Hematopoietic multipotent progenitor cell (in vitro differentiated cells): ENCODE measurements at places on chromosomes 13 and 19.
A peak's percentile ranks its signal among the peaks of the same experiment; 100 is the strongest.

- DNase-seq: no peak
These were observed 693 bp downstream of the XPO4 start for GRCh38 chr13:20901668-20902437.

- no peak for DNase-seq
These were observed 5.4 kb upstream of the CAMSAP3 start for GRCh38 chr19:7590256-7590655.

DNA sequence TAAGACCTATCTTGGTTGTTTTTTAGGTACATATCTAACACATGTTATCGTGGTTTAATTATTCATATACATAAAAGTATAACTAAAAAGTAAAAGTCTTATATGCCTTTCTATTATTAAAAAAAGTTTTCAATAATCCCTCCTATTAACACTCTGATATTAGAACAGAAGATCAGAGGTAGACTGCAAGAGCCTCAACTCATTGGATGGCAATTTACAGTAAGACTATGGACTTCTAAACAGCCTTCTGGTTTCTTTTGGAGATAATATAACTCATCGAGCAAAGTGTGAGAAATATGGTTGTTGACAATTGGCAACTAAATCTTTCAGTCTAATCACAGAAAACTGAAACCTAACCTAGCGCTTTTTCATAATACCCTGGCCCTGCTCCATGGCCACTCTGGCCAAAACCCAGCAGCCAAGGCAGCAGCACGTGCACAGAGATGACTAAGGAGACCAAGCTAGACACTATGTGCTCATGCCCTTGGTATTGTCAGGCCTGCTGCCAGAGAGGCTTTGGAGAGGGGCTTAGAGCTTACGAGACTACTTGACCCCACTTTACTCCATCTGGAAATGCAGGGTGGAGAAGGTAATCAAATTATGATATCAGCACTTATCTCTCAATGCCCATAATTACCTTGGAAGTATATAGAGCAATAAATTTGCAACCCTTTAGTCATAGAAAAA lies 40.6 kb upstream of the EEF1AKMT1 start:
- no peak for DNase-seq

DNA sequence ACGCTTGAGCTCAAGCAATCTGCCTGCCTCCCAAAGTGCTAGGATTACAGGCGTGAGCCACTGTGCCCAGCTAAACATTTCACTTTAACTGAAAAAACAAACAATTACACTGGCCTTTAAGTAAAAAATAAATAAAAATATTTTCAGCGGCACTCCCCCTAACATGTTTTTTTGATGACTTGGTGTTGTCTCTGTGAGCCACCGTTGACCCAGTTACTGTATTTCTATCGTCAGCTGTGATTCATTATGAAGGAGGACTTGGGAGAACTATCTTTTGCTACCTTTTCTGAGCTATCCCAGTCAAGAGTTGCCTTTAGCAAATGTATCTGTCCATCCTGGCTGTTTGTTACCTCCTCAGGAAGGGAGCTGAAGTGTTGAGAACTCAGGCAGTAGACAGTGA lies 18.5 kb upstream of the C19orf33 start:
- DNase-seq: no peak

- DNase-seq: no peak
These were observed 12.9 kb downstream of the OR7C2 start for GRCh38 chr19:14954071-14954655.

DNA sequence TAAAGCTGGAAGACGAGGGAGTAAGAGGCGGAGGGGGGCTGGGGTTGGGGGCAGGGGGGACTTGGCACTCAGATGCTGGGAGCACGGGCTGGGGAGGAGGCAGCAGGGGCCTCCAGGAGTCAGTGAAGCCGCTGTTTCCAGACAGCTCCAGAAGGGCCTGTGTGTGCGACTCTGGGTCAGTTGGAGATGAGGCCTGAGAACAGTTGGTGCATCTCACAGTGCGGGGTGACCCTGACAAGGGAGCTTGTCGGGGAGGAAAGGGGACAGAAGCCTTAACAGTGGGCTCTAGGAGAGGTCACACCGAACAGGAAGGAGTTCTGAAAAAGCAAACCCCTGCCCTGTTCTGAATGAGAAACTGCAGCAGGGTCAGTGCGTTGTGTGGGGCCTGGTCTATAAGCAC lies 11.2 kb downstream of the NAXD start:
- no peak for DNase-seq

GRCh38 chr19:6424195-6424938 lies at the start of gene KHSRP:
KHSRP (minus strand) TSS chr19:6424811; CDS start chr19:6424701, 110 bp downstream.
- DNase-seq: no peak

DNA sequence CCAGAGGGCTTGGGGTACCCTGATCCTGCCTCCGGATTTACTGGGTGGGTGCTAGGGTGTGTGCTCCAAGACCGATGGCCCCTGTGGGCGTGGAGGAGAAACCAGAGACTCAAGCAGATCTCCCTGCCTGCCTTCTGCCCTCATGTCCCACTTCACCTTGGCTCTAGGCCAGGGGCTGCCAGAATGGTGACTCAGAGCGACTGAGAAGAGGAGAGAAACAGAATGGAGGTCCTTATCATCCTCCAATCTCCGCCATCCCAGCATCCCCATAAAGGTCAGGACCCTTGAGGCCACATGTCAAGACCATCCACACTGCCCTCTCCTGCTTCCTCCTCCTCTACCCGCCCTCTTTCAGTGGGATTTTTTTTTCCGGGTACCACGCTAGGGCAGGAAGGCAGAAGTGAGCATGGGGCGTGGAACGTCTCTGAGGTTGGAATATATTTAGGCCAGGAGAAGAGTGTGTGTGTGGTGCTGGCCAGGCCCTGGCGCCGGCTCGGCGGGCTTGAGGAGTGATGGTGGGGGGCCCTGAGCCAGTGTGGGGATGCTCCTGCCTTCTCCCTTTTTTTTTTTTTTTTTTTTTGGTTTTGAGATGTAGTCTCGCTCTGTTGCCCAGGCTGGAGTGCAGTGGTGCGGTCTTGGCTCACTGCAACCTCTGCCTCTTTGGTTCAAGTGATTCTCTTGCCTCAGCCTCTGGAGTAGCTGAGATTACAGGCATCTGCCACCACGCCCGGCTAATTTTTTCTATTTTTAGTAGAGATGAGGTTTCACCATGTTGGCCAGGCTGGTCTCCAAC lies 22.3 kb downstream of the IER2 start:
- peak; percentile 90 for DNase-seq

DNA sequence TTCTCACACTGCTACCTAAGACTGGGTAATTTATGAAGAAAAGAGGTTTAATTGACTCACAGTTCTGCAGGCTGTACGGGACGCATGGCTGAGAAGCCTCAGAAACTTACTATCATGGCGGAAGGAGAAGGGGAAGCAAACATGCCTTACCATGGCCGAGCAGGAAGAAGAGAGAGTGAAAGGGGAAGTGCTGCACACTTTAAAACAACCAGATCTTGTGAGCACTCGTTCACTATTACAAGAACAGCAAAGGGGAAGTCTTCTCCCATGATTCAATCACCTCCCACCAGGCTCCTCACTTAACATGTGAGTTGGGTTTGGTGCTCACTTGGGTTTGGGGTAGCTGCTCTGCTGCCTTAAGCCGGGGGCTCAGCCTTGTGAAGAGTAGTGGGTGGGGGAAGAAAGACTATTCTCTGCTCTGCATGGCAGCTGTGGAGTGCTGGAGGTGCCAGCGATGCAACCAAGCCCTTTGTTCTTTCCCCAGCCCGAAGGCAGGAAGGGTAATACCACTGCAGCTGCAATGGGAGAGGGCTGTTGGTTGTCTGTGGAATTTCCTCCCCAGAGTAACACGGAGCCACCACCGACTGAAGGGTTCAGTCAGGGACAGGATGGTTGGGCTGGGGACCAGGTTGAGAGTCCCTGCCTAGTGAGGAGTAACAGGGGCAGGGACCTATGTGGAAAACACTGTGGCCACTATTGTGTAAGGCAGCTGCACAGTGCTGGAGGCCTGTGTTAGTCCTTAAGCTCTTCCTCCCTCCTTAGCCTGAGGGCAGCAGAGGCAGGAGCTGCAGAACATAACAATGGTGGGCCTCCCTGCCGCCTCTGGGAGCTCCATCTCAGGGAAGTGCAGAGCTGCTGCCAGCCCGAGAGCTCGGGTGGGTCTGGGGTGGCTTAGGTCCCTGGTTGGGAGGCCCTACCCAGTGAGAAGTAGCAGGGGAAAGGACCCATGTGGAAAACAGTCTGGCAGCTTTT lies 1262.5 kb downstream of the EFNB2 start:
- no peak for DNase-seq

GRCh38 chr19:8935460-8935859 lies 74.7 kb downstream of the MUC16 start:
- DNase-seq: no peak

DNA sequence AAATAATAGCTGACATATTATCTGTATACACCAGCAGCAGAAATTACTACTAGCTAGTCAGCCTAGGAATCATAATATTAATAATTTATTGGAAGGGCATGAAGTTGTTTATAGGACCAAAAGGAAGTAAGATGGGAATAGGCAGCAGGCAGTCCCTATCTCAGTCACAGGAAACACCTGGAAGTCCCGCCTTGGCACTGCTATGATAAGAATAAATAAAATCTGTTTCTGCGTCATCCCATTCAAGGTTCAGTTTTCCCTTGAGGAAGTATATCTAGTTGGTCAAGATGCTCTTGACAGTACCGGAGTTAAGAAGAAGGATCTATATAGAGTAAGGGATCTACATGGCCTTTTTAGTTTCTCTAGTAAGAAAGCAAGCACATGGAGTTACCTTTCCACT lies 830.8 kb downstream of the DIAPH3 start:
- DNase-seq: no peak

- DNase-seq: no peak
These were observed 40.9 kb downstream of the GJA3 start for GRCh38 chr13:20119960-20120359.

- DNase-seq: no peak
These were observed 2.0 kb downstream of the CAMSAP3 start for GRCh38 chr19:7597689-7598088.

- no peak for DNase-seq
These were observed 148.0 kb downstream of the SIPA1L3 start for GRCh38 chr19:38055010-38055409.

- no peak for DNase-seq
These were observed 31.8 kb upstream of the EIF3G start for GRCh38 chr19:10151521-10151920.

DNA sequence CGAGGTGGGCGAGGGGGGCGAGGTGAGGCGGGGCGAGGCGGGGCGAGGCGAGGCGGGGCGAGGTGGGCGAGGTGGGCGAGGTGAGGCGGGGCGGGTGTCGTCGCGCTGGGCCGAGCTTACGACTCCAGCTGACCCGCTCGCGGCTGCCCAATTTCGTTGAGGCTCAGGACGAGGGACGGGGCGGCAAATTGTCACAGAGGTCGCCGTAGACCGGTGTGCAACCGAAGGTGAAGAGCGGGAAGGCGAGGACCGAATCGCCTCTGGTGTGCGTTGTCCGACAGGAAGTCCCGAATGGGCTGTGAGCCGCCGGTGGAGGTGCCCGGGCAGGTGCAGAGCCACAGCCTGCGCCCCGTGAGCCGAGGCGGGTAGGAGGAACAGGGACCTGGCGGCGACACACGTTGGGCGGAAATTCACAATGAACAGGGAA lies at the start of gene LACC1:
TSS of gene LACC1 (plus strand) at position 150 of the 427 bp plus-strand sequence. CDS start 1,082 bp downstream, outside the sequence.
- DNase-seq: peak; percentile 31

DNA sequence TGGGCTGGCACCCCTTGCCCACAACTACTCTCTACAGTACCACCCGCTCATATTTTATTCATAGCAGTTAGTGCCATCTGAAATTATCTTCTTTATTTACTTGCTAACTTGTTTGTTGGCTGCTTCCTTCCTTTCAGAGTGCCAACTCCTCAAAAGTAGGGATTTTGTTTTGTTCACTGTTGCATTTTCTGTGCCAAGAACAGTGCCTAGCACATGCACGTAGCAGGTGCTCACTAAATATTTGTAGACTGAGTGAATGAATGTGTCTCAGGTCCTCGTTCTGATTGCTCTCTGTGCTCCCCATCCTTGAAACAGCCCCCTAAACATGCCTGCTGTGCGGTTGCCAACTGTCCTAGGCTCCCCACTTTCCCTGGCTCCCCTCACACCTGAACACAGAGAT lies 1.5 kb downstream of the GIPC1 start:
- no peak for DNase-seq

DNA sequence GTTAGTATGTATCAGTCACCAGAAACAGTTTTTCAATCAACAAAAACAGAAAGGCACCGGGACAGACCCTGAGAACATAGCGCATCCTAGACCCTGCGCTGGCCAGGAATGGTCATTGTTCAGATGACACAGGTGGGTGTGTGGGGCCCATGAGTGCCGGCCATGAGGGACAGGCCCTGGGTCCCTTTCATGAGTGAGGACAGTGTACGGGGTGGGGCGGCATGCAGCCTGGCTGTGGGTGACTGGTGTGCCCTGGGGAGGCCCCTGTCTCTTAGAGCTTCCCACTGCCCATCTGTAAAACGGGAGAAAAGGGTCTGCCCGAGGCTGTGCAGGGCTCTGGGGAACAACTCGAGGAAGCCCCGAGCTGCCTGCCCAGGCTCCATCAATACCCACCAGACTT lies 25.8 kb downstream of the PBX4 start:
- no peak for DNase-seq

GRCh38 chr13:111575276-111575675 lies 254.8 kb downstream of the TEX29 start:
- no peak for DNase-seq

- DNase-seq: peak; percentile 36
These were observed 67.1 kb downstream of the RASA3 start for GRCh38 chr13:114065141-114065925.

GRCh38 chr19:19305066-19305465 lies 15.2 kb downstream of the SUGP1 start:
- DNase-seq: no peak

DNA sequence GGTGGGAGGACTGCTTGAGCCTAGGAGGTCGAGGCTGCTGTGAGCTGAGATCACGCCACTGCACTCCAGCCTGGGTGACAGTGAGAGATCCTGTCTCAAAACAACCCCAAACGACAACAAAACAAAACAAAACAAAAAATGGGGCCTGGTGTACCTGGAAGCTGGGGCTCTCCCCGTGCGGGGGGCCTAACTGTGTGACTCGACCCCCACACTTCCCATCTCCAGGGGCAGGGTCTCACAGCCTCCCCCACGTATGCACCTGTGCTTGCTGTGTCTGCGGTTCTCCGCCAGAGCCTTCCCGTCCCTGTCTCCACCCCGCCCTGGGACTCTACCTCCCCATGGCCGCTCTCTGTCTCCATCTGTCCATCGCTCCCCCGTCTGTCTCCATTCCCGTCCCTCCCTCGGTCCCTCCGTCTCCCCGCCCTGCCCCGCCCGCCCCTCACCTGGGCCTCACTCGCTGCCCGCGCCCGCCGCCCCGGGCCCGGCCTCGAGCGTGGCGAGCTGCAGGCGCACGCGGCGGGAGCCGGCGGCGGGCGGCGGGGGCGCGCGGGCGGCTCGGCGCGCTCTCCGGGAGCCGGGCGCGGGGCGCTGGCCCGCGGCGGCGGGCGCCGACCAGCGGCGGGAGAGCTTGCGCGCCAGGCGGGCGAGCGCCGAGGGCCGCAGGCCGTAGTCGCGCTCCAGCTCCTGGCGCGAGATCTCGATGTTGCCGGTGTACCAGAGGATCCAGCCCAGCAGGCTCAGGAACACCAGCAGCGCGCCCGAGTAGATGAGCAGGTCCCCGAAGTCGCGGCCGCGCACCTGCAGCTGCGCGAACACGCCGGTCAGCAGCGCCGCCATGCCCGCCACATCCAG lies 587 bp downstream of the TMEM238 start:
- DNase-seq: peak; percentile 72

- no peak for DNase-seq
These were observed 6.6 kb downstream of the ZBTB7A start for GRCh38 chr19:4059891-4060620.

GRCh38 chr19:7104747-7105447 lies 35.4 kb downstream of the ZNF557 start:
- DNase-seq: no peak

- DNase-seq: no peak
These were observed 3.7 kb upstream of the TECR start for GRCh38 chr19:14525729-14526128.

- no peak for DNase-seq
These were observed 11.8 kb upstream of the ZNF175 start for GRCh38 chr19:51559240-51559639.
